ENCODE measurements at places on chromosomes 12 and 14. TPM values are rescaled to one million over a fixed set of nuclear protein-coding genes. Genes with fewer than 3 reads are reported as not detected.

The CPNE6 gene
- total RNA-seq, result 0.32 TPM

The KCNK13 gene
- total RNA-seq, result 0.56 TPM

The SERPINA3 gene
- total RNA-seq, result 301 TPM

The AQP6 gene
- 0.05 TPM for total RNA-seq

The GCH1 gene
- 6.9 TPM for total RNA-seq

The LPAR5 gene
- 3.3 TPM for total RNA-seq

The OVCH1 gene
- total RNA-seq, result 0.46 TPM

The RPS29 gene
- 1,062 TPM for total RNA-seq

The INSM2 gene
- total RNA-seq, result not detected

The CAPZA3 gene
- total RNA-seq, result not detected

The MON2 gene
- total RNA-seq, result 59.5 TPM

The PRB2 gene
- not detected for total RNA-seq

The VWF gene
- 366 TPM for total RNA-seq

The CLEC4C gene
- total RNA-seq, result not detected

The LALBA gene
- not detected for total RNA-seq

The SLCO1B1 gene
- not detected for total RNA-seq

The KRT85 gene
- total RNA-seq, result not detected

The NKX2-1 gene
- not detected for total RNA-seq

The DEGS2 gene
- 1.2 TPM for total RNA-seq

The CAND1 gene
- 86.8 TPM for total RNA-seq

The MANSC4 gene
- not detected for total RNA-seq

The FAM216A gene
- total RNA-seq, result 6.0 TPM

The FOXM1 gene
- total RNA-seq, result 0.24 TPM
